T-cell (primary cell): ENCODE measurements at places on chromosomes 1 and 21. TPM values are rescaled to one million over a fixed set of nuclear protein-coding genes. Genes with fewer than 3 reads are reported as not detected.

Gene GFI1
- total RNA-seq, result 20.1 TPM

Gene S100A2
- not detected for total RNA-seq

Gene PSRC1
- total RNA-seq, result 1.1 TPM

Gene NTMT2
- total RNA-seq, result not detected

- DNase-seq, result no peak
These were observed 96.5 kb downstream of the PAPPA2 start for GRCh38 chr1:176559474-176559873.

DNA sequence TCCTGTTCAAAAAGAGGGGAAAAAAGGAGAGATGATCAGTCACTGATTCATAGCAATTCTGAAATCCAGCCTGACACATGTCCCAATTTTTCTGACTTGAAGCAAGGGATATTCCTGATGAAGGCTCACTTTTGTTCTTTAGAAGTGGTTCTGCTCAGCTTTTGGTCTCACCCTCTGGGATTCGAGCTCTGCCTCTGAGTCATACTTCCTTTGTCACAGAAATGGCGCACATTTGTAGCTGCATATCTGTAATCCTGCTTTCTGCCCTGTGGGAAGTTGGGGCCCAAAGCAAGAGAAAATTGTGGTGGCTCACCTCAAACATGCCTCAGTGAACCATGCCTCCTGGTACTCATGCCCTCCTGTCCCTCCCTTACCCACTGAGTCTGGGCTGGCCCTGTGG lies 22.3 kb upstream of the FAM78B start:
- no peak for DNase-seq

GRCh38 chr1:190864013-190864641 lies 386.5 kb upstream of the BRINP3 start:
- DNase-seq, result no peak

DNA sequence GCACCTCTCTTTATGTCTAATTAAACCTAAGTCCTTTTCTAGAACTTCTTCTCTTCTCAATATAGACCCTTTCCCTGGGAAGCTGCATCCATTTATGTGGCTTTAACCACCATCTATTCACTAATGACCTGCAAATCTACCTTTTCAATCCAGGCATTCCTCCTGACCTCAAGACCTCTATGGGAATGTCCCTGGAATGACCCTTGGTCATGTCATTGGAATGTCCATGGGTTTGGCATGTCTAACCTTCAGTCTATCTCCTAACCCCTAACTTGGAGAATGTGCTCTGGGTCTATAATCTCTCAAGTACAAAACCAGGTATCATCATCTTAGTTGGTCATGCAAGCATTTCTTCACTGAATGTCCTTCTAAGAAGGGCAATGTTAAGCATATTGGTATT lies 196.1 kb downstream of the KCNH1 start:
- no peak for DNase-seq

GRCh38 chr1:75373542-75374159 lies 237.3 kb downstream of the SLC44A5 start:
- DNase-seq, result no peak

GRCh38 chr1:22111115-22111514 lies 31.8 kb downstream of the WNT4 start:
- DNase-seq, result no peak

GRCh38 chr1:175749075-175749474 lies 5.7 kb upstream of the TNR start:
- no peak for DNase-seq

GRCh38 chr1:84887261-84887934 lies 5.6 kb downstream of the LPAR3 start:
- no peak for DNase-seq

DNA sequence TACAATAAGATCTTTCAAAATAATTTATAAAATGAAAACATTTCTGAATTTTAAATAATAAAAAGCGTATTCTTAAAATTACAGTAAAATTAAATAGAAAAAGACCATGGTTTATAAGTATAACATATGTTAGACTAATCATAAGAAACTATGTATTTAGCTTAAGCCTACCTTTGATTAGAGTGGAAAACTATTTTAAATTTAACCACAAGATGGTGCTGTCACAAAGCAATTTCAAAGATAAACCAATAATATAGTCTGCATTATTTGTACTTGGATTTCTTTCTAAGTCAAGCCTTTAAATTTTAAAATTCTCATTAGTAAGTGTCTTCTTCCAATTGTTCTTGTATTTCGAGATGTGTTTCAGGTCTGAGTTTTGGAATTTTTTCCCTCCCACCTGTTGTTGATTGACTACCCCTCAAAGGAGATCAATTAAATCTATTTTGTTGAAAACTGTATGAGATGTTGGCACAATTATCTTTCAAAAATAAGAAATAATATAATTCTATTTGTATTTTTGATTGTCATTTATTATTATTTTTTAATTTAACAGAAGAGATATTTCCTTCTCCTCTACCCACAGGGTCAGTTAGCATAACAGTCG lies 459.8 kb downstream of the KCNT2 start:
- DNase-seq, result no peak

GRCh38 chr1:65114322-65114721 lies 33.7 kb upstream of the AK4 start:
- no peak for DNase-seq

- no peak for DNase-seq
These were observed 31.6 kb upstream of the CEP350 start for GRCh38 chr1:179923029-179923428.

GRCh38 chr1:215605011-215605621 lies 38.0 kb downstream of the KCTD3 start:
- no peak for DNase-seq
